ENCODE measurements at places on chromosomes 16 and 17.

- DNase-seq = no peak
Observed at GRCh38 chr16:84795329-84796053, 24.3 kb upstream of the CRISPLD2 start.

DNA sequence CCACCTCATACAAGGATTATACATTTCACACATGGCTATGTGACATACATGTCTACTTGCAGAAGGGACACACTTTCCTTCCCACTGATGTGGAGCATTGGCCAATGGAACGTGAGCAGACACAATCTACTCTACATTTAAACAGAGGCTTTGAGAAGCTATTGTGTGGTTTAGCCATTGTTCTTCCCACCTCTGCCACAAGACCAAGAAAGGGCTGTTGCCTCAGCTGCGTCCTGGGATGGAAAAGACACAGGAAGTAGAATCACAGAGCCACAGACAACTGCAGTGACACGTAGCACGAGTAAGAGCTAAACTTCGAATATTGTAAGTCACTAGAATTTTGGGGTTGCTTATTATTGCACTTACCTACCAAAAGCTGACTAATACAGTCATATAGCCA, 33.3 kb downstream of the PRKCB start:
- no peak for DNase-seq

DNA sequence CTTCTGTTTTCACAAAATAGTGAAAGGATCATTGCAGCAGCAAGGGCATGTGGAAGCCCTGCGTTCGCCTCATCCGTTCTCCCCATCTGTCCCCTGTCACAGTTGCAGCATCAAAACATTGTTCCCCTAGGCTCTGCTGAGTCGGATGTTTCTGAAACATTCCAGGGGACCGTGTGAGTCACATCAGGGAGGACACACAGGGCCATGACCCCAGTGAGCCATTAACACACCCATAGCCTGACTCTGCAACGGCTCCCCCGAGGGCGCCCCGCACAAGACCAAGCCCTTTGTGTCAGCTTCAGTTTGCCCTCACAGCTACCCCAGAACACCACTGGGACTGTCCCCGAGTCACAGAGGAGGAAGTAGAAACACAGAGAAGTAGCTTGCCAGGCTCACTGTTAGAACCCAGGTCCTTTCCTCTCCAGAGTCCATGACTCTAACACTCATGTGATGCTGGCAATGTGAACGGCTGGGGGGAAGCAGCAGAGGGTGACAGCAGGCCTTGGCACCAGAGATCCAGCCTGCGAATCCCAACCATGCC, 63.3 kb upstream of the HSBP1 start:
- peak; percentile 16 for DNase-seq

DNA sequence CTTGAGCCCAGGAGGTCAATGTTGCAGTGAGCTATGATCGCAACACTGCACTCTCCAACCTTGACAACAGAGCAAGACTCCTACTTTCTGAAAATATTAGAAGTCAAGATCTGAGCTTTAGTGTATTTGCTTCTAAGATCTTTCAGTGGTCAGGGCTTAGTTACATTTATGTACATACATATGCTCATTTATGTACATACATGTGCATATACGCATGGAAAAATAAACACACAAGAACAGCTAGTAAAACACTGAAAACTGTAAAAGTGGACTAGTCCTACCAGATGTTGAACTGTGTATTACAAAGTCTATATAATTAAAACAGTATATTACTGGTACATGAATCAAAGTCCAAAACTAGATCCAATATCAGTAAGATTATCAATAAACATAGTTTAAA, 28.3 kb downstream of the PTRH2 start:
- DNase-seq = no peak

DNA sequence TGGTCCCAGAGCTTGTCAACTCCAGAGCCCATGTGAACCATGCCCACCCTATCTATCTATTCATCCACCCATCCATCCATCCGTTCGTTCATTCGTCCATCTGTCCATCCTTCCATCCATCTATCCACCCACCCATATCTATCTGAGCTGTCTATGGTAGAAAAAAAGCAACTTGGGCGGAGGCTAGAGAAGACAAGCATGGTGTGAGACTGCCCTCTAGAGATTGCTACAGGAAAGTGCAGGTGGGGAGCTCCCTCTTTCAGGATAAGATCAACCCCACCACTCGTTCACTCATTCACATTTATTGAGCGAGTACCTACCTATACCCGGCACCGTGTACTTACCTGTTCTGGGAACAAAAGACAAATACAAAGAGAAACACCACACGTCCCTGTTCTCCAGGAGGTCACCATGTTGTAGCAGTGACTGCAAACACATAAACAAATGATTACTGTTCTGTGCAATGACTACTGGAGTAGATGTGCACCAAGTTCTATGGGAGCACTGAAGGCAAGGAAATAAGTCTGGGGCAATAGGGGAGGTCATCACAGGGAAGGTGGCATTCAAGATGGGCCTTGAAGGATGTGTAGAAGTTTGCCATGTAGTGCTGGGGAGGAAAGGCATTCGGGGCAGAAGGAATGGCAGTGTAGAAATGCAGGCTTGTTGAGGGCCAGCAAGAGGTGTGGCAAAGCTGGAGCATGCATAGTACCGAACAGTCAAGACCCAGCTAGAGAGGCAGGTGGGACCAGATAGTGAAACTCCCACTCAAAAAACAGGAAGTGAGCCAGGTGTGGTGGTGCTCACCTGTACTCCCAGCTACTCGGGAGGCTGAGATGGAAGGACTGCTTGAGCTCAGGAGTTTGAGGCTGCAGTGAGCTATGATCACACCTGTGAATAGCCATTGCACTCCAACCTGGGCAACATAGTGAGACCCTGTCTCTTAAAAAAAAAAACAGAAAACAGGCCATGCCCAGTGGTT, 13.4 kb upstream of the ATP5MC1 start:
- DNase-seq = peak; percentile 89

GRCh38 chr17:41396996-41397660, at the start of gene KRT31:
TSS of gene KRT31 (minus strand) at chr17:41397608. CDS start at chr17:41397539, 69 bp downstream.
- no peak for DNase-seq

DNA sequence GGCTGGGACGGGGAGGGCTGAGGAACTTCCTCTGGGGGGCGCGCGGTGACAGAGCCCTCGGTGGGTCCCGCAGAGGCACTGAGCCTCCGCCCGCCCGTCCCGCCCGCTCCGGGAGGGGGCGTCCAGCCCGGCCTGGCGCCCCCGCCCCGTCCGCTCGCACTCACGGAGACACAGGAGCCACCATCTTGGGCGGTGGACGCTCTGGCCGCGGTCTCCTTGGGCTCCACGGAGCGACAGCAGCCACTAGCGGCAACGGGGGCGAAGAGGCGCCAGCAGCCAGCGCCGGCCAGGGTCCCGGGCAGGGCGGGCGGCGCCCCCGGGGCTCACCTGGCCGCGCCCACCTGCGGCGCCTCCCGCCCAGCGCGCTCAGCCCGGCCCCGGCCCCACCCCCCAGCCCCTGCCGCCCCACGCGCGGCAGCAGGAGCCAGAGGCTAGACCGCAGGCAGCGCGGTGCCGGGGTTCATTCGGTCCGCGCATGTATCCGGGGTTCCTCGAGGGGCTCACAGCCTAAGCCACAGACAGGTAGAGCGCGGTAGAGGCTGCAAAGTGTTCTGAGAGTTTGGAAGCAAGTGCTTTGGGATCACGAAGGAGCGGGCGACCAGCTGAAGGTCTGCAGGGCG, at the start of gene C17orf113:
TSS of gene C17orf113 (minus strand) at position 209 of the 620 bp plus-strand sequence. CDS start 7,225 bp downstream, outside the sequence.
- DNase-seq = peak; percentile 81

- DNase-seq = no peak
Observed at GRCh38 chr16:87851601-87852000, 17.7 kb downstream of the SLC7A5 start.

DNA sequence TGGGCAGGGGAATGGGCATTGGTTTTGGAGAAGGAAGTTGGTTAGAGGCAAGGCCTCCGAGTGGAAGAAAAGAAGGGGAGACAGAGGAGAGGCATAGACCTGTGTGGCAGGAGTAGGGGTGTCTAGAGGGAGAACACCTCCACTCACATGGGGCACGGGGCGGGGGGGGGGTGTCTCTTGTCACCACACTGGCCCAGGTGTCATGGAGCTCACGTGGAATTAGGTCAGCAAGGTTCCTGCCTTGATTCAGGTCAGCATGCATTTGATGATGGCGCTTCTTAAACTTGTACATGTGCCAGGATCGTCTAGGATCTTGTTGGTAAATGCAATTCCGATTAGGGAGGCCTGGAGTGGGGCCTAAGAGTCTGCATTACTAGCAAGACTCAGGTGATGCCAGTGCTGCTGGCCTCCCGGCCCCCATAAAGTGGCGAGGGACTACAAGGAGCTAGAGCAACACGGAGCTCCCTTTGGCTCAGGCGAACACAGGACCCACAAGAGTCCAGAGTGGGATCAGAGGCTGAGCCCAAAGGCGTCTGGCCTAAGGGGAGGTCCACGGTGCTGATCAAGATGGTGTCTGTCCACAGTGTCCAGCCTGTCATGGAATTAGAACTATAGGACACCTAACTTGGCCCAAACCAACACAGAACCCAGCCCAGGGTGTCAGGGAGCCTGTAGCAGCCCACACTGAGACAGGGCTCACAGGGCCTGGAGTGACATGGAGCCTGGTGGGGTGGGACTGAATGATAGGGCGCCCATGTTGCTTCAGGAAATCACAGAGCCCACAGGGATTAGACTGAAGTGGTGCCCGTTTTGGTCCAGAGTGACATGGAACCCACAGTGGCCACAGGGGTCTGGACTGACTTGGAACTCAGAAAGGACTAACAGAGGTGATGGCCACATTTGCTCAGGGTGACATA, 16.7 kb downstream of the EPOP start:
- no peak for DNase-seq

- no peak for DNase-seq
Observed at GRCh38 chr17:64173646-64174045, 43.7 kb upstream of the ERN1 start.

GRCh38 chr16:50509521-50510341, 38.5 kb upstream of the NKD1 start:
- DNase-seq = peak; percentile 39

DNA sequence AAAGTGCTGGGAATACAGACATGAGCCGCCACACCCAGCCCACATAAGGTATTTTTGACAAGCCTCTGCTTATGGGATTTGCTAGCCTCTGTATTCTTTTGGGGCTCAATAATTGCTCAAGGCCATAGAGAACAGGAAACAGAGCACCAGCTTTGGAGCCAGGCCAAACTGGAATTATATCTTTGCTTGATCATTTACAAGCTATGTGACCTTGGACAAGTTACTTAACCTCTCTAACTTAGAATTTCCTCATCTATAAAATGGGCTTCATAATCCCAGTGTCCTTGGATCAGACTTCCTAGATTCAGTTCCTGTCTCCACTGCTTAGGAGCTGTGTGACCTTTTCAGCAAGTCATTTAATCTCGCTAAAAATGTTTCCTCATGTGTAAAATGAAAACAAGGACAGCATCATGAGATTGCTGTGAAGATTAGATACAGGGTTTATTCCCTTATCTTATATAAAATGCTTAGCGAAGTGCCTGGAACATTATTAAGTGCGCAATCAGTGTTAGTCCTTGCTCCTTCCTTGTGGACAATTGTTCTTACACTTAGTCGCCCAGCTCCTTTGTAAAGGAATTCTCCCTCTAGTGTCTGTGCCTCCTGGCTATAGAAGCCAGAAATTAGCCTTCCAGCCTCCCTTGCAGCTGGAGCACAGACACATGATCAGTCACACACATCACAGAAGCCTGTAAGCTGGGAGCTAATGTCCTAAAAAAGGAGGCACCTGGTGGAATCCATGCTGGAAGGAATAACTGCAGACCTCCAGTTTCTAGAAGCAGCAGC, 16.6 kb downstream of the KRT9 start:
- DNase-seq = no peak

DNA sequence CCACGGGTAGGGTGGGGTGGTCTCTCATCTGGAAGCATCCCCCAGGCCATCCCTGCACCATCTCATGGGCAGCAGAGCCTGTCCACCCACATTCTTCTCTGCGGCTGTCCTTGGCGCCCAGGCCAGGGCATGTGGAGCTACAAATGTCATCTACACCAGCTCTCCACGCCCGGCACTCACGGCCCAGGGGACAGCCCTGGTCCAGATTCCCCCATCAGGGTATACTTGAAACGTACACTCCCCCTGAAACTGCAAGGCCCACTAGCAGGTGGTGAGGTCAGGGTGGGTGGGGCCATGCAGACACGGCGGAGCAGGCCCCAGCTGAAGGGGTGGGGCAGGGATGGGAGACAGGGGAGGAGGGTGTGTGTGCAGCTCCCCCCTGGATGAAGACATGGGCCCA, 3.2 kb upstream of the SOX8 start:
- no peak for DNase-seq

GRCh38 chr16:70381604-70382342, 35.1 kb downstream of the DDX19A start:
- DNase-seq = no peak
